Coronary artery (tissue), 2 donors: ENCODE measurements at places on chromosomes 4 and X.

- no peak for DNase-seq
Measured at GRCh38 chr4:140982613-140983340, 150.5 kb downstream of the RNF150 start.

DNA sequence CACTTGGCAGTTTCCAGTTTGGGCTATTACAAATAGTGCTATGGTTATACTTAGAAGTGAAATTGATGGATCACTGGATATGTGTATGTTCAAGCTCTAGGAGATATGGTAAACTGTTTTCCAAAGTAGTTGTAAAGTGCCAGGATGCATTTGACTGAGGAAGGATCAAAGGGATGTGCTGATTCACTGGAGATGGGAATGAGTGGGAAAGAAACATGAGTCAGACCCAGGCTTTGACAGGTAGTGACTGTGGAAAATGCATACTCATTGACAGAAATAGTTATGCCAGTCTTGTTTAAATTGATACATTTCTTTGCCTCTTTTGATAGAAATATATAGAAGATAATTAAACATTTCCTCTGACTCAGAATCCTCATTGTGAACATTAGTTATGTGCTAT lies 77.9 kb downstream of the CEP135 start:
- no peak for DNase-seq

- DNase-seq, result no peak
Measured at GRCh38 chr4:98287328-98287727, 26.1 kb downstream of the RAP1GDS1 start.

DNA sequence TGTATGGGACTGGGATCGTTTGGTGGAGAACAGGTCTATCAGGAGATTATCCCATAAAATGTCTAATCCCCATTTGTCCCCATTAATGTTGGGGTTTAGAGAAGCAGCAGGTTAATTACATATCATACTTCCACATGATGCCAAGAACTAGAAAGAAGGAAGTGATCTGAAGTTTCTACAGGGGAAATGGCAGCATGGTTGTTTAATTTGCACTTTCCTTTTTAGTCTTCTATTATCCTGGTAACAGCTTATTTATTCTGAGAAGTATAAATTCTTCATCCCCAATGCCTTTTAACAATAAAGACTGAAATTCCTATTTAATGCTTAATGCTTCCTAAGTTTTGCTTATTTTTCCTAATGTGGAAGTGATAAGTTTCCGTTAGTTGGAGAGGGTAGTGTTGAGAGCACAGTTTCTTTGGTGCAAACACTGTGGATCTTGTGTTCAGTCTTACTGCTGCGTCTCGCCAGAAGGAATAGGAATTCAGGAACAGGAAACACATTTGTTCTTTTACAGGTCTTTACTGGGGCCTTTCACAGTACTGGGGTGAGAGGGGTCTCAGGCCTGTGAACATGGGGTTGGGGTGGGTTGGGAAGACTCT lies 59.5 kb upstream of the TADA2B start:
- DNase-seq, result no peak
